GM13976 (cell line): ENCODE measurements at places on chromosomes 13 and 19.

DNA sequence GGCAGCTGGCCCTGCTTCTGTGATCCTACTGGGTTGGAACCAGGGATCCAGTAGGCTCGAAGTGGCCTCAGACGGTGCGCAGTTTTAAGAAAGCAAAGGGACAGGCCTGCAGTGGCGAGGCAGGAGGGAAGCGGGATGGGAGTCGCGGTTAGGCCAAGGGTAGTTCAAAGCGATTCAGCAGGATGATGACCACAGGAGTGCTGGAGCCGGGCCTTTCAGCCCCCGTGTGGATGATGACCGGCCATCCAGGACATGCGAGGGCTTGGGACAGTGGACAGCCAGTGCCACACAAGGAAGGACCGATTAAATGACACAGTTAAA is 854 bp downstream of the RNASEH2B start:
- DNase-seq: no peak

GRCh38 chr13:21371011-21371410 is 88.1 kb downstream of the ZDHHC20 start:
- no peak for DNase-seq

DNA sequence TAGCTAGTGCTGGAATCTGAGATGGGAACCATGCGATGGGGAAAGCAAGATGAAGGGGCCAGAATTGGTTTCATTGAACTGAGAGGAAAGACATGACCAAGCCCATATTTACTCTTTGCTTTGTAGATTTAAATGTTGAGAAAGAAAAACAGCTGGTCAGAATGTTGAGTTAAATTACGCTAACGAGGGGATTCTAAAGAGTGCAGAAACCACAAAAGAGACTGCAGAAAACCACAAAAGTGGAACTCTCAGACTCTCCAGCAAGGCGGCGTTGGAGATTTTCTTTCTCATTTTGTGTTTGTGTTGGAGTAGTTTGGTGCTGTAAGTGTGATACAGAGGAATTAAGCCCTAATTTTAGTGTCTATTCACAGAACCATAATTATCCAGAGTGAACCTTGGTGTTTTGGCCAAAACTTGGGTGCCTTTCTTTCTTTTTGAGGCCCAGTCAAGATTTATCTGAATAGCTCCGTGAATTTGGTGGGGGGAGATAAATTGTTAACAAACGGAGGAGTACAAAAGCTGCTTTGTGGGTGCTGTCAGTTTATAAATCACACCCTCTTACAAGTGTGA is 26.3 kb downstream of the SAE1 start:
- peak; percentile 39 for DNase-seq

DNA sequence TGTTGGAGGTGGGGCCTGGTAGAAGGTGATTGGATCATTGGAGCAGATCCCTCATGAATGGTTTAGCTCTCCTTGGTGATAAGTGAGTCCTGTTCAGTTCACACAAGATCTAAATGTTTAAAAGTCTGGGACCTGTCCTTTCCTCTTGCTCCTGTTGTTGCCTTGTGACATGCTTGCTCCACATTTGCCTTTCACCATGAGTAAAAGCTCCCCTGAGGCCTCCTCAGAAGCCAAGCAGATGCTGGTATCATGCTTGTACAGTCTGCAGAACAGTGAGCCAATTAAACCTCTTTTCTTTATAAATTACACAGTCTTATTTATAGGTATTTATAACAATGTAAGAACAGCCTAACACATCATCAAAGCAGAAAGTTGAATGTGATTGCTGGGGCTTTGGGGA is 24.2 kb upstream of the RFC3 start:
- no peak for DNase-seq

DNA sequence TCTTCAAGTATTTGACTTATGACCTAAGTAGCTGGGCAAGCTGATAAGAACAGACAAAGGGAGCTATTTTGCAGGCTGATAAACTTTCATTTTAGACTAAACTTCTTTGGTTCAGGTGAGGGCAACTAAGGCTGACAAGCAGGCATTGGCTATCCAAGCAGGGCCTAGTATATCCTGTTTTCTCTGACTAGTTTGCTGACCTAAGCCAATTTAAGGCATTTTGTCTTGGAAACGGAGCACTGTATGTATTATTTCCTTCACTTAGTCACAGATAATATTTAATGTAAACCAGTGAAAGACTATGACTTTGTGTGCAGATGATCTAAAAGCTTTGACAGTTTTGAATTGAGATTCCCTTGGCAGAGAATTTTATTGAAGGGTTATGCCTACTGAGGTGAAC is 172.5 kb downstream of the POU4F1 start:
- no peak for DNase-seq

- DNase-seq: no peak
These were observed 15.5 kb downstream of the ZSWIM9 start for GRCh38 chr19:48186015-48186414.

DNA sequence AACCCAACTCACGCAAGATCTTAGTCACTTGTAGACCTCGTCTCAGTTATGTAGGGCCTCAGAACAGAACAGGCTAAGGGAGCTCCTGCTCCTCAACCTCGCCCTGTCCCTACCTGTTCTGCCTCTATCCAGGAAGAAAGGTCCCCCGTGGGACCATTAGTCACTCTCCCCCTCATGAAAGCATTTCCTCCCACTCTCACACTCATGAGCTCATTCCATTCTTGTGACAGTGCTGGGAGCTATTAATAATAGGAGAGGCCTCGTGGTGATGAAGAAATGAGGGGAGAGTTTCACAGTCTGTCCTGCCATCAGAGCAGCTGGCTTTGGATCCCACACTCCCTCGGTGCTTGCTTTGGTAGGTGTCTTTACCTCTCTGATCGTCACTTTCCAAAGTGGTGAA is 10.2 kb downstream of the PPP2R1A start:
- no peak for DNase-seq

DNA sequence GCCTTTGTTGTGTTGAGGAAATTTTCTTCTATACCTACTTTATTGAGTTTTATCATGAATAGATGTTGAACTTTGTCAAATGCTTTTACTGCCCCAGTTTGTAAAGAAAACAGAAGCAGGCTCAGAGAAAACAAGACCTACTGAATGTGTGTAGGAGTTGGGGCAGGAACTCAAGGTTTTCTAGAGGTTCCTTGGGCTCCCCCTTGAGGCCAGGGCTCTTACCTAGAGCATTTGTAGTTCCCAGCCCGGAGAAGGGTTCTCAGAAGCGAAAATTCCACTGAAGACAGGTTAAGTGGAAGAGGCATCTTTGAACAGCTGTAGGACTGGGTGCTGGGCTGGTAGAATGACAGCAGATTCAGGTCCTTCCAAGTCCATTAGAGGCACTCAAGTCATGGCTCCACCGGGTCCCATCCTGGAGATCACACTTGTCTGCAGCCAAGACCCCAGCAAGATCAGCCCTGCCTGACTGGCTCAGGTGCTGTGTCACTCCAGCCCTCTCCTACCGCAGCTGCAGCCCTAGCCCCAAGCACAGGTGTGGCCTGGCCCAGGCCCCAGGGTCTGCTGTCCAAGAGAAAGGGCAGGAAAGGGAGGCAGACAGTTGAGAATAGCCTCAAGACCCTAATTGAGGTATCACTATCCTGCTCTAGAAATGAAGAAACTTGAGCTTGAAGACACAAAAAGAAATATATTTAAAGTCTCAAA is 425.5 kb downstream of the PCDH20 start:
- no peak for DNase-seq

GRCh38 chr13:51645154-51645650 is 60.9 kb downstream of the WDFY2 start:
- DNase-seq: peak; percentile 38

DNA sequence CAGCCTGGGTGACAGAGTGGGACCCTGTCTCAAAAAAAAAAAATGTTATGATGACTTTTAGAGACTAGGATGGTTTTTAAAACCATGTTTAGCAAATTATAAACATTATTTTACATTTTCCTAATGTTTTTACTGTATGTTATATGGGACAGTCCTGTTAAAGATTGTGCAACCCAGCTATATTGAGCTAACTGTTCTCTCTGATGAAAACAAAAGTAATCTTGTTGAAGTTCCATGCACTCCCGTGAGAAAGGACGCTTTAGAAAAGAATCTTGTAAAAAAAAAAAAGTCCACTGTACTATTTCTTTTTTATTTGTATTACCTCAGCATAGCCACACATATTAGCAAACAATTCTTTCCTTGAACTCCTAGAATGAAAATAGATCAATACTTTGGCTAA is 451.2 kb downstream of the DCT start:
- no peak for DNase-seq
